ENCODE measurements at places on chromosomes 5 and 9.

- no peak for DNase-seq
Observed at GRCh38 chr5:81556809-81557208, 162.9 kb upstream of the ACOT12 start.

- DNase-seq: no peak
Observed at GRCh38 chr5:168308976-168309598, 17.6 kb downstream of the WWC1 start.

GRCh38 chr5:155540000-155540595 is 526.5 kb downstream of the KIF4B start:
- no peak for DNase-seq

DNA sequence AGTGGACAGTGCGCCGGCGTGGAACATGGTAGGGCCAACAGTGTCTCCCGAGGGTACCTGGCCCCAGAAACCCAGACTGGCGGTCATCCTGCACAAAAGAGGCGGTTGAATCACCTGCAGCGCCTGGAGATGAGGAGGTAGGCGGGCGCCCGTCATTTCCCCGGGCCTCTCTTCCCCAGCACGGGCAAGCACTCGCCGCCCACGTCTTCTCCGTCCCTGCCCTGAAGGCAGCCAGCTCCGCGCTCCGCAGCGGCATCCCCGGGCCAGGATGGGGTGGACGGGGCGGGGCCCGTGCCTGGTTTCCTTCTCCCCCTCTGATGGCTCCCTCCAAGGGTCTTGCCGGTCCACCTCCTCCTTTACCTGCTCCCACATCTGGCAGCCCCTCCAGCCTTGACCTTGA is 27.1 kb upstream of the N4BP3 start:
- no peak for DNase-seq

DNA sequence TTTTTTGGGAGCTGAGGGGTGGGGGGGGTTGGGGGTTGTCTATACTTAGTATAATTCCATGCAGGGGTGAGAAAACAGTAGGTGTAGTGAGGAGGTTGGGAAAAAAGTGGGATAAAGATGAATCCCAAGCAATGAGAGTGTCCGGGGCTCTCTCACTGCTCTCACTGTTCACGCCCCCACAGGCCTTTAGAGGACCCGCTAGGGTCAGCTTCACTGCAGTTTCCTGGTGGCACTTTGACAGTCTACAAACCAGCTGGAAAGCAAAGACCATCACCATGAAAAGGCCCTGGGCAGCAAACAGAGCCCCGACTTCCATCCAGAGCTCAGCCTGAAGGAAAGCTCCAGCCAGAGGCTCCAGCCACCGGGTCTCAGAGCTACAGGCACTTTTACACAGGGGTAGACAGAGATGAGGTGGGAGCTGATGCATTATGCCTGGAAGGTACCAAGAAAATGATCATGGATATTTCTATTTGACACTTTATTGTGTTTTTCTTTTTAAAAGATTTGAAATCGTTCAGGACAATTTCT is 355.1 kb downstream of the ADAMTS6 start:
- DNase-seq: no peak

DNA sequence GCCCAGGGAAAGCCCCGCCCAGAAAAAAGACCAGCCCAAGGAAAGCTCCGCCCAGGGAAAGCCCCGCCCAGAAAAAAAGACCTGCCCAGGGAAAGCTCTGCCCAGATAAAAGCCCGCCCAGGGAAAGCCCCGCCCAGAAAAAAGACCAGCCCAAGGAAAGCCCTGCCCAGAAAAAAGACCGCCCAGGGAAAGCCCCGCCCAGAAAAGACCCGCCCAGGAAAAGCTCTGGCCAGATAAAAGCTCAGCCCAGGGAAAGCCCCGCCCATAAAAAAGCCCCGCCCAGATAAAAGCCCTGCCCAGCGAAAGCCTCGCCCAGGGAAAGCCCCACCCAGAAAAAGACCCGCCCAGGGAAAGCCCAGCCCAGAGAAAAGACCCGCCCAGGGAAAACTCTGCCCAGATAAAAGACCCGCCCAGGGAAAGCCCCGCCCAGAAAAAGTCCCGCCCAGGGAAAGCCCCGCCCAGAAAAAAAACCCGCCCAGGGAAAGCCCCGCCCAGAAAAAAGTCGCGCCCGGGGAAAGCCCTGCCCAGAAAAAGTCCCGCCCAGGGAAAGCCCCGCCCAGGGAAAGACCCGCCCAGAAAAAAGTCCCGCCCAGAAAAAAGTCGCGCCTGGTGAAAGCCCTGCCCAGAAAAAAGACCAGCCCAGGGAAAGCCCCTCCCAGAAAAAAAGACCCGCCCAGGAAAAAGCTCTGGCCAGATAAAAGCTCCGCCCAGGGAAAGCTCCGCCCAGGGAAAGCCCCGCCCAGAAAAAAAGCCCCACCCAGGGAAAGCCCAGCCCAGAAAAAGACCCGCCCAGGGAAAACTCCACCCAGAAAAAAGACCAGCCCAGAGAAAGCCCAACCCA is 11.9 kb downstream of the GRIN1 start:
- no peak for DNase-seq

GRCh38 chr5:947626-948471 is 55.2 kb downstream of the TRIP13 start:
- no peak for DNase-seq
